ENCODE measurements at places on chromosomes 7 and 10. TPM values are rescaled to one million over a fixed set of nuclear protein-coding genes. Genes with fewer than 3 reads are reported as not detected.

CDC14C gene
- total RNA-seq, result not detected

CLCN1 gene
- total RNA-seq, result 0.54 TPM

AFAP1L2 gene
- 4.0 TPM for total RNA-seq

CDK14 gene
- total RNA-seq, result 7.5 TPM

TMEM106B gene
- 17.5 TPM for total RNA-seq

FAM200A gene
- total RNA-seq, result 3.2 TPM

HSPA12A gene
- total RNA-seq, result 0.54 TPM
